ENCODE measurements at places on chromosomes 5 and 9.
A peak's percentile ranks its signal among the peaks of the same experiment; 100 is the strongest.

DNA sequence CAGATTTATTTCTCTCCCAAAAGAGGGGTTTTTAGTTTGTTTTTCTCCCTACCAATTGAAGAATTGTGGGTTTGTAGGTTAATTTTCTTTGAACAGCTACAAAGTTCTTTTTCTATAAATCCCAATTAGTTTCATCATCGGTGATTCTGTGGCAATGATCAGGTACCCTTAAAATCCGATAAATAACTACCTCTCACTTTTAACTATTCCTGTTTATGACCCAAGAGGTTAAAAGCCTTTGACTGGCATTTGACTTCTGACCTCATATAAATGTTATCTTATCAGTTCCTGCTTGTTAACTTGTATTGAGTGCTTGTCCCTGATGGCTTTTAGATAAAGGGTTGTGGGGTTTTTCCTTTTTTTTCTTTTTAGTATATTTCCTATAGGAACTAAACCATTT, 124.4 kb upstream of the TMEM161B start:
- DNase-seq = no peak

DNA sequence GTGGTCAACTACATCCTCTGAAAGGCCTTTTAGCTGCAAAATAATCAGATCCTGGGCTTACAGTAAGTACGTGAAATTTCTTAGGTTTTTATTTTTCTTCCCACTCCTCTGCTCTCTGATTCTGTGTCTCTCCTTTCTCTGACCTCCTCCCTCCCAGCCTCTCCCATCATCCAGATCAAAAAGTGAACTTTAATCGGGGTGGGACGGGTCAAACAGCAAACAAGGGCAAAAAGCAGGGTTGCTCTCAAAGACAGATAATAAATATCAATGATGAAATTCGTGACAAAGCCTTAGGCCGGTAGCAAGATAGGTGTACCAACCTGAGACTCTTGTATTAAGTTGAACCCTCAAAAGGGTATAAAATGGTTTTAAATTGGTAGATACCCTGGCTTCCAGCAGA, 76.1 kb downstream of the RANBP17 start:
- DNase-seq = no peak

DNA sequence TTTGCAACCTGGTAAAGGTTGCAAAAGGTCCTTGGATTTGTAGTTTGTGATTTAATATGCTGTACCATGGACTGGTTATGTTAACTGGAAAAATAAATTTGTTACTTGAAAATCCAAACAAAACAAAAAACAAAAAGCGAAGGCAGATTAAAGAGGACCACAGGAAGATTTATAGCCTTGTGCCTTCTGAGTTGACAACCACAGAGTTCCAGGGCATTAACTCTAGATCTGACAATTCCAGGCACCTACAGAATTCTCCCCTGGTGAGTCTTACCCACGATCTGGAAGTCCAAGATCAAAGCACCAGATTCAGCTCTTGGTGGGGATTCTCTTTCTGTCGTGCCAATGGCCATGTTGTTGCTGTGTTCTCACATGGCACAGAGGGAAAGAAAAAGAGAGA, 107.9 kb upstream of the SELENOP start:
- DNase-seq = no peak

GRCh38 chr9:76394960-76395252, 680 bp upstream of the RFK start:
- peak; percentile 95 for DNase-seq

DNA sequence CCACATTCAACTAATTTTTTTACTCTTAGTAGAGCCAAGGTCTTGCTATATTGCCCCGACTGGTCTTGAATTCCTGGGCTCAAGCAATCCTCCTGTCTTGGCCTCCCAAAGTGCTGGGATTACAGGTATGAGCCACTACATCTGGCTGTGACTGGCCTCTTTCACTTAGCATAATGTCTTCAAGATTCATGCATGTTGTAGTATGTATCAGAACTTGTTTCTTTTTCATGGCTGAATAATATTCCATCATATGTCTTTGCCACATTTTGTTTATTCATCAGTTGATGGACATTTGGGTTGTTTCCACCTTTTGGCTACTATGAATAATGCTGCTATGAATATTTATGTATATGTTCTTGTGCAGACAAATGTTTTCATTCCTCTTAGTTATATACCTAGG, 12.8 kb upstream of the WHRN start:
- no peak for DNase-seq

DNA sequence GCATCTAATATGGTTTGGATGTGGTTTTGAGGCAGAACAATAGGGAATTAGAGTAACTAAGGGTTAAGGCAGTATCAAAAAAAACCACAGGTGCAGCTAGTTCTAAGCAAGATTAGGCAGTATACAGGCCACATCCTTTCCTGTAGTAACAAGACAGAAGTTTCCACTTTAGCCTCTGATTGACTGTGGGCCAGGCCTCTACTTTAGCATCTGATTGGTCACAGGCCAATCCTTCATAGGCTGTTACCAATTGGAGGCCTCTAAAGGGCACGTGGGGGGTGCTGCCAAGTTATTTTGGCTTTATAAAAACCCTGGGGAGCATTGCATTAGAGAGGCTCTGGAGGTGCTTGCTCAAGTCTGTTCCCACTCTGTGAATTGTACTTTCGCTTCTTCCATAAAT, 144.1 kb upstream of the ST8SIA4 start:
- peak; percentile 5 for DNase-seq

- no peak for DNase-seq
Measured at GRCh38 chr5:59558501-59558900, 335.0 kb downstream of the PDE4D start.
